ENCODE measurements at places on chromosomes 7 and 10.

GRCh38 chr10:77635402-77636227 lies 2.0 kb downstream of the KCNMA1 start:
- no peak for DNase-seq

DNA sequence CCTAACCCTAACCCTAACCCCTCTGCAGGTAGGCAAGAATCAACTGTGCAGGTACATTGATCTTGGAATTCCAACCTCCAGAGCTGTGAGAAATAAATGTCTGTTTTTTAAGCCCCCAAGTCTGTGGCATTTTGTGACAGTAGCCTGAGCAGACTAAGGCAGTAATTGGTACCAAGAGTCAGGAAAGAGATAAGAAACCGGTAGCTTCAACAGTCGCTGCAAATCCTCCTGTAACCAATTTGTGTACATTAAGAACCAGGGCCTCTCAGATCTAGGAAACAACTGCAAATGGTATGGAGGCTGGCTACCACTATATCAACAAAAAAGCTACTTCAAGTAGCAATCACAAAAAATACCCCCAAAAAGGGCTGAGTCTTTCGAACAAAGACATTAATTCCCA lies 67.3 kb downstream of the DOCK4 start:
- no peak for DNase-seq

DNA sequence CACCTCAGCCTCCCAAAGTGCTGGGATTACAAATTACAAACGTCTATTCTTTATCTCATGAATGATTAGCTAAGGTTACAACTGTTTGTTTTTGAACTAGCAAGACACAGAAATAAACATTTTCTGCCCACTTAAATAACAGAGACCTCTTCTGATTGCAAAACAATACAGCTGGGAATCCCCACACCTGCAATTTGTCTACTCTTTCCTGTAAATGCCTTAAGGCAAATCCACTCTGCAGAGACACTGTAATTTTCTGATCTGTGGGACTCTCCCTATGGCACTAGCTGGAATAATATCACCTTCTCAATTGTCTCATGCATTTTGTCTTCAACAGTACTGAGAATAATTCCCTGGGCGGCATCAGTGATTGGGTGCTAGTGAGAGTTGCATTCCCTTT lies 149.3 kb upstream of the FAM3C start:
- no peak for DNase-seq

GRCh38 chr10:80464557-80465450 lies 10.7 kb downstream of the TSPAN14 start:
- DNase-seq, result no peak

GRCh38 chr7:102047-102711 lies 90.2 kb upstream of the FAM20C start:
- DNase-seq, result no peak

DNA sequence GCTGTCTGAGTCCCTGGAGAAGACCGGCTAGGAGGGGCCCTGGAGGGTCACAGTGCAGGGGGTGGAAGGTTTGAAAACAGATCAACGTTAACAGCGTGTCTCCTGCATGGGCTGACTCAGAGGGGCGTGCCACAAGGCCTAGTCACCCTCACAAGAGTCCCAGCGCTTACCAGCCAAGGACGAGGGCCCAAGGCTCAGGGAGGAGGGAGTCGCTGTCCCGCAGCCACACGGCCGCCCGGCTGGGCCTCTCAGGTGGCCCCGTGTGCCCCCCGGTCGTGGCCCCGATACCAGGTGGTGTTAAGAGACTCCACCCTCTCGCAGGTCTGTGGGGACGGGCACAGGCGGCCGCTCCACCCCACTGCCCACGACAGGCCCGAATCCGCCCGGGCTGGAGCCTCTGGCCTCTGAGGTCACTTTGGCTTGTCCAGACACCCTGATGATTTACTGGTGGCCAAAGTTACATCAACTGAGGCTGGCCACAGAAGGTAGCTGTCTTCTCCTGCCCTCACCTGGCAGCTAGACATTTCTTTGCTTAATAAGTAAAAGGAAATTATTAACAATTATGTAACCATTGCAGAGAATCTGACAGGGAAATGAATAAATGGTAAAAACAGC lies 34.0 kb downstream of the FAM20C start:
- DNase-seq, result no peak

- DNase-seq, result no peak
Measured at GRCh38 chr7:14995774-14996173, 93.2 kb upstream of the DGKB start.

DNA sequence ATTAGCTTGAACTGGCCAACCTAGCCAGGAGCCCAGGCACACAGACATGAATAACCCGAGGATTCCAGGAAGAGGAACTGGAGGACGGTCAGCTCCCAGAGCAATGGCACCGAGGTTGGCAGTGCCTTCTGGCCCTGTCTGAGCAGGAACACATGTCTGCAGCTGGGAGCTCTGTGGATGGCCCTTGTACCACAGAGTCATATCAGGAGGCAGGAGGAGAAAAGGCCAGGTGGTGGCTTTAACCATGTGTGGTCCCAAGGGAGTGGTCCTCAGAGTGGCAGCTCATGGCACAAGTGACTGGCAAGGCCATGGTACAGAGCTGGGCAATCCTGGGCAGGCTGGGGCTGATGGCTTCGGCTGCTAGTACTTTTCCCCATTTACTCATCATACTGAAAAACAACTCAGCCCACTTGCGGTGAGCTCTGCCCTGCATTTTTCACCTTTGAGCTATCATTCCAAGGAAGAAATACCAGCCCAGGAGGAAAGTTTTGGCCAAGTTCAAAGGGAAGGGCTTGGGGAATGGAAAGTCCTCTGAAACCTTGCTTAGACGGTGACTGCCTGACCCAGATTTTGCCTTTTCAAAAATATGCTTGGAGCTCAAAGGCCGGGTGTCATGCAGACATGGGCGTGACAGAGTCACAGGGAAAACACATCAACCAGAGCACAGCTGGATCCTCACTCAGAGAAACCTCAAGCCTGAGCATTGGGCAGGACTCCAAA lies 25.7 kb upstream of the LOXL4 start:
- no peak for DNase-seq

DNA sequence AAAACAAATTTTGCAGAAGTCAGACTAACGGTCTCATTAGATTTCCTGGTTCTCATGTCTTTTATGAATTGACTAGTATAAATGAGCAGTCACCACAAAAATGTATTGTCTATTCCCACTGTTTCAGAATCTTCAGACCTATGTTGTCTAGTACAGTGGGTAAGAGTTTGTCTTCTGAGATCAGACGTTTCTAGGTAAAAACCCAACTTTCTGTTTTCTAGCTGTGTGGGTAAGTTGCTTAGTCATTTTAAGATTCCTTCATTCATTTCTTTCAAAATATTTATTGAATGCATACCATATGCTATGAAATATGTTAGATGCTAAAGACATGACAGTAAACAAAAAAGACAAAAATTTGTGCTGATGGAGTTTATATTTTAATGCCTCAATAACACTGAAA lies 156.3 kb downstream of the POLR1F start:
- DNase-seq, result no peak

DNA sequence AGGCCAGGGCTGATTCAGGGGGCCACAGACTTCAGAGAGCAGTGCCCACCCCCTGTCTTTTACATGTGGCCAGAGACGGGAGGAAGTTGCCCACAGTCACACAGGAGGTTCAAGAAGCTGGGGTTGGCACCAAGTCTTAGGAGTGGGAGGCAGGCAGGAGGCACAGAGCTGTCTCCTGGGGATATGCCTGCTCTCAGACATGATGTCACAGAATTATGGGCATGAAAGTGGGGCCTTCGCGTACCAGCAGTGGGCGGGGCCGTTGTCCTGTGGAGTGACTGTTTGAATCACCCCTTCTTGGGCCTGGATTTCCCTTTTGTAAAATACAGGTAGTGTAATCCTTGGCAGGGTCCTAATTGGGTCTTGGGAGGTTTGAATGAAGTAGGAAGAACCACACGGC lies 81.2 kb upstream of the PPIF start:
- DNase-seq, result no peak

- no peak for DNase-seq
Measured at GRCh38 chr10:82814635-82815034, 939.6 kb downstream of the NRG3 start.

- no peak for DNase-seq
Measured at GRCh38 chr7:117021986-117022385, 68.7 kb downstream of the ST7 start.

DNA sequence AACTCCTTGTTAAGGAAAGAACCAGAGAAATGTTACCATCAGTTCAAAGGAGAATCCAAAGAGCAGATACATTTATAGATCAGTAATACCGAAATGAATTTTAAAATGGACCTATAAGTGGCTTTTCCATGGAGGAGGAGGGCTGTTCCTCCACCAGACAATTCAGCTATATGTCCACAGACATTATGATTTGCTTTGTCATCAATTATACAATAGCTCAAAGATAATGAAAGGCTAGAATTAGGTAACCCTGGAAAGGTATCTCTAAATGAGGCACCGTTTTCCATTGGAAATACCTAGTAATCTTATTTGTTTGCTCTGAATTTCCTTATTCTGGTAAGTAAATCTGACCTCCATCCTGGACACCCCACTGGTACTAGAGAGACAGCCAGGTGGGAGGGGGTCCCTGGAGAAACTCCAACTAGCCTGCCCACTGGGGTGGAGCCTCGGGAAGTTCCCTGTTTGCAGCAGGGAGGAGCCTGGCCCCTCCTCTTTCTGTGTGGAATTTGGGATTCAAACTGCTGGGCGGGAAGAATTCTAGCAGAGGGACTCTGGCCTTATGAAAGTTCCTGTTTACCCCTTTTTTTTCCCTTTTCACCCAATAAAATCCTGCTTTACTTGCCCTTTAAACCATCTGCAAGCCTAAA lies 218.0 kb downstream of the PHF14 start:
- DNase-seq, result no peak

GRCh38 chr10:119189811-119190282 lies 11.2 kb upstream of the PRDX3 start:
- DNase-seq, result no peak

- DNase-seq, result no peak
Measured at GRCh38 chr10:93063977-93064660, 3.5 kb downstream of the CYP26C1 start.

GRCh38 chr10:1462994-1463633 lies 274.2 kb downstream of the ADARB2 start:
- DNase-seq, result no peak

- DNase-seq, result no peak
Measured at GRCh38 chr10:132704008-132704814, 81.7 kb downstream of the NKX6-2 start.

- DNase-seq, result no peak
Measured at GRCh38 chr10:113661332-113661731, 2.5 kb downstream of the NRAP start.

DNA sequence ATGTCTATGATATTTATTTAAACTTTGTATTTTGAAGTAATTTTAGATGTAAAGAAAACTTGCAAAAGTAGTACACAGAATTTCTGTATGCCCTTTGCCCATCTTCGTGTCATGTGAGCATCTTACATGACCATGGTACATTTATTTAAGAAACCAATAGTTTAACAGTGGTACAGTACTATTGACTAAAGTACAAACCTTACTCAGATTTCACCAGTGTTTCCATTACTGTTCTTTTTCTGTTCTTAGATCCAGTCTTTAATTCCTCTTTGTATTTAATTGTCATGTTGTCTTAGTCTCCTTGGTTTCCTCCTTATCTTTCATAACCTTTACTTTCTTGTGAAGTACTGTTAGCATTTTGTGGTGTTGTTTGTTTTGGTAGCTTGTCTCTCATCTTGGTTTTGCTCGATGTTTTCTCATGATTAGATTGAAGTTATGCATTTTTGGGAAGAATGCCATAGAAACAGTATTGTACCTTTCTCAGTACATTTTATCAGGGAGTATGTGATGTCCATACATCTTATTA lies 24.1 kb downstream of the TAX1BP1 start:
- DNase-seq, result no peak

DNA sequence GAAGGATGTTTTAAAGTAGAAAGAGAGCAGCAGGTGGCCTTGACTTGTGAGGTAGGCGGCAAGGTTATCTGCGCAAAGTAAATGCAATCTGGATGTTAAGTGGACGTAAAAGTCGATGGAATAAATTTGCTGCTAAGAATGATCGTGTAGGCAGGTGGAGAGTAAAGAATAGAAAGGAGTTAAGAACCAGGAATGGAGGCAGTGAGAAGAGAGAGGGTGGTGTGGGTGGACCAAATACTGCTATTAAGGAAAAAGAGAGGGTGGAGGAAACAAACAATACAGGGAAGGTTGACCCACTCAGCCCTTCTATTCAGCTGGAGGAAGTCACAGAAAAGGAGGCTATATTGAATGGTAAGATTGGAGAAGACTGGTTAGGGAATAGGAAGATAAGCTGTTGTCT lies 1.9 kb upstream of the CUL1 start:
- no peak for DNase-seq

GRCh38 chr10:25483999-25484398 lies 309.2 kb downstream of the GPR158 start:
- no peak for DNase-seq

DNA sequence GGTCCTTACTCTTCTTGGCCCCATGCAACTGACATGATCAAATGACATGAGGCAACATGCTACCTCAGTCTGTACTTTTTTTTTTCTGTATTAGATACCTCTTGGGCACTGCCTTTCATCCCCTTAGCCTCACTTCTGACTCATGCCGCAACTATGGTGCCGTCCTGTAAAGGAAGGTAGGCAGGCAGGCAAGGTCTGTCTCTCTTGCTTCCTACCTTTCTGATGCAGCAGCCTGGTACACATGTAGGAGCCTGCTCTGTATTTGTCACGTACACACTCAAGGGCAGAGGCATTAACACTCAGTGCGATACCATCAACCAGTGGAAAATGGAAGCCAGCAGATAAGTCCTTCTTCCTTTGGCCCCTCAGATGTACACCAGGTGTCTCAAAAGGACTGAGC lies 146.7 kb downstream of the ATE1 start:
- no peak for DNase-seq

GRCh38 chr7:151665368-151665767 lies 145.7 kb upstream of the RHEB start:
- no peak for DNase-seq

GRCh38 chr10:113041324-113041723 lies 91.3 kb downstream of the TCF7L2 start:
- DNase-seq, result no peak

DNA sequence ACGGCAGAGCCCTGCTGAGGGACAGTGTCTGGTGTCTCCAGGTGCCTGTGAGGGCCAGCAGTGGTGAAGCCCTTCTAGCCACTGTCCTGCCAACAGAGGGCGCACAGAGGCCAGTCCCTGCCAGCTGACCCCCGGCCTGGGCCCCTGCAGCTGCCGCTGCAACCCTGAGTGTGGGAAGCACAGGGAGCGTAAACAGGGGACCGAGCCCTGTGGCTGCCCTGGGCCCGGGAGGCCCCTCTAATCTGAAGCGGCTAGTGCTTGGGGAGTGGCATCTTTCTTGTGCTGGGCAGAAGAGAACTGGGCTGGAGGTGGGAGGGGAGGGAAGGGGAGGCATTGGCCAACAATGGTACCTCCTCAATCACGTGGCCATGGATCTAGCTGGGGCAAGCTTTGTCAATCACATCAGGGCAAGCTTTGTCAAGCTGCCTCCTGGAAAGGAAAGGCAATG lies 34.6 kb downstream of the TRIM8 start:
- DNase-seq, result no peak
